Epithelial cell of esophagus (primary cell): ENCODE measurements at places on chromosomes 6 and 20.

DNA sequence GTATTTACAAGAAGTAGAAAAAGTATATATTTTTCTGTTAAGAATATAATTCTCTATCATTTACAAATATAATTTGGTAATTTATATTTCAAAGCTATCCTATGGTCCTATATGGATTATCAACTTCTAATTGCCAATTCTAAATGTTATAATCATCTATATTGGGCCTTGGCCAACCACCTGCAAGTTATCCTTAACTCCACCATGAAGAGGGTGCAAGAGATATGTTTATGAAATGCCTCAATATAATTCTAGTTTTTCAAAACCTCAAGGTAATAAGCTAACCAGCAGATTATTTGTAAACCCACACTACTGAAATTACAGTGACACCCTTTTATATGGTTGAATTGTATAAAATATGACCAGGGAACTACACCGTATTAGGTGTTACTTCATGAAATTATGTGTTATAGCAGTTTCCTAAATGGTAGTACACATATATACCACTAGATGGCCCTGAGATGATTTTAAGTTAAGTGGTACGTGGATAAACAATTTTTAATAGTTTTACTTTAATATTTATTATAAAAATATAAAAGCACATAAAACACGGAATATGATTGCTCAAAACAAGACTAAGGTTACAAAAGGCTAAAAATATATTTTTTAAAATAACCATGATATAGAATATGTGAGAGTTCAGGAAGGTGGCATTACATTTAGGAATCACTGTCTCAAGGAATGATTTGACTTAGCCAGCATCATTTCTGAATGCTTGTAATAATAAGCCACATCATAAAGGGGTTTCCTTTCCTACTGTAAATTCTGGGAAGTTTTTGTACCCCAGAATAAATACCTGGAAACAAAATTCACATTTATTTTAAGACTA is 9.8 kb upstream of the PNISR start:
- peak; percentile 47 for DNase-seq

DNA sequence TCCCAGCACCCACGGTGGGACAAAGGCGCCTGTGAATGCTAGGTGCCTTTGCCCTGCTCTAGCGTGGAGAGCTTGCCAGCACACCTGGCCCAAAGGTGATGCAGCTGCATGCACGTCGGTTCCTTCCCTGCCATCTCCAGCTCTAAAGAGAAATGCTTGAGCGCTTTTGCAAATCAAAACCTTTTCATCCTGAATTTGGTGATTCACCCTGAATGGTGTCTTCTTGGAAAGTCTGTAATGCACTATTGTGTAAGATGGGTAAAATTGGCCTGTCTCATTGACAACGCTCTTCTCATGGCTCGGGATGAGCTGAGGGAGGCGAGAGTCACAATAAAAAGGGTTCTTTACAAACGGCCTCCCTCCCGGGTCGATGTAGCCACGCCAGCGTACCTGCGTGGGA is 103.1 kb upstream of the ID4 start:
- peak; percentile 59 for DNase-seq

DNA sequence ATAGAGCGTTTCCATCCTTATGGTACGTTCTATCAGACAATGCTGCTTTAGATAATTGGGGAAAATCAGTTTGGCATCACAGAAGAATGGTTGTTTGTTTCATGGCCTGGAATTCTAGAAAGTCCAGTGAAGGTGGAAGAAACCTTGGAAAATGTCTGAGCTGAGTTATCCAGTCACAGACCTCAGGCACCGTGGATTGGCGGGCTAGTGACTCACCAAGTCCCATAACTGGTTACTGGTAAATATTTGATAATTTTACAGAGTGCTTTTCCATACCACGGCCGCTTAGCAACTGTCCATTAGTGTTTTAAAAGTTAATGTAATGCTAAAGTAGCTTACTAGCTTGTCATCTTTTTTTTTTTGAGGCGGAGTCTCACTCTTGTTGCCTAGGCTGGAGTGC is 99.4 kb downstream of the SLC35B3 start:
- DNase-seq, result peak; percentile 8

GRCh38 chr6:21603082-21603952 is 9.8 kb downstream of the SOX4 start:
- DNase-seq, result no peak

- peak; percentile 84 for DNase-seq
These were observed 11.5 kb upstream of the MEP1A start for GRCh38 chr6:46781478-46782378.

DNA sequence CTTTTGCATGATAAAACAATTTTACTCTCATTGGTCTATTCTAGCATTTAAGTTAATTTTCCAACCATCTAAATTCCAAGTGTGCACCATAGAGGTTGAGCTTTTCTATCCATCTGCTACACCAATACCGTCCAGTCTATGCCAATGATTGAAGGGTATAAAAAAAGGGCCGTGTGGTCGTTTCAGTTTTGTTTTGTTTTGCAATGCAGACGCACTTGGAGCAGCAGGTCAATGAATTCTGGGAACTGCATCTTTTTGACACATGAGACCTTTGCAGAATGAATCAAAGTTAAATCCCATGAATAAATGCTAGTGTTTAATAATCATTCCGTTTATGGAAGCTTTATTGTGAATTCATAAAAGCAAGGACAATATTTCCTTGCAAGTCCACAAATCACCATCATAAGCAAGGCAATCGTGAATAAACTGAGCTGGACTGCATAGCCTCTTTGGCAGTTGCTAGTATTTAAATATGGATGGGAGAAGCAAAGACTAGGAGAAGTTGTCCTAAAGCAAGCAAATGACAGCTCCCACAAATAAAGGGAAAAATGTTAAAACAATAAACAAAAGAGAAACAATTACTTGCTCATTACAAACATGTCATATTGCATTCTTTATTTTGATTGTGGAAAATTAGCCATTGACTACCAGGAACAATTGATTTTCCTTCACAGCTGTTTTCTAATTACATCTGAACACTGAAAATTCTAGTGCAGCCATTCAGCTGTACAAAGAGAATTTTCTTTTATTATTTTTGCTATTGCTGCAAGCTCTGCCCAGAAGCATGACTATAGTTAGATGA is 649.7 kb upstream of the GJE1 start:
- no peak for DNase-seq

- no peak for DNase-seq
These were observed 16.1 kb upstream of the SERPINB1 start for GRCh38 chr6:2857580-2858337.

- DNase-seq, result no peak
These were observed 9.9 kb downstream of the SERPINB6 start for GRCh38 chr6:2961506-2961905.

GRCh38 chr6:7154341-7155139 is 46.8 kb downstream of the RREB1 start:
- DNase-seq, result no peak

DNA sequence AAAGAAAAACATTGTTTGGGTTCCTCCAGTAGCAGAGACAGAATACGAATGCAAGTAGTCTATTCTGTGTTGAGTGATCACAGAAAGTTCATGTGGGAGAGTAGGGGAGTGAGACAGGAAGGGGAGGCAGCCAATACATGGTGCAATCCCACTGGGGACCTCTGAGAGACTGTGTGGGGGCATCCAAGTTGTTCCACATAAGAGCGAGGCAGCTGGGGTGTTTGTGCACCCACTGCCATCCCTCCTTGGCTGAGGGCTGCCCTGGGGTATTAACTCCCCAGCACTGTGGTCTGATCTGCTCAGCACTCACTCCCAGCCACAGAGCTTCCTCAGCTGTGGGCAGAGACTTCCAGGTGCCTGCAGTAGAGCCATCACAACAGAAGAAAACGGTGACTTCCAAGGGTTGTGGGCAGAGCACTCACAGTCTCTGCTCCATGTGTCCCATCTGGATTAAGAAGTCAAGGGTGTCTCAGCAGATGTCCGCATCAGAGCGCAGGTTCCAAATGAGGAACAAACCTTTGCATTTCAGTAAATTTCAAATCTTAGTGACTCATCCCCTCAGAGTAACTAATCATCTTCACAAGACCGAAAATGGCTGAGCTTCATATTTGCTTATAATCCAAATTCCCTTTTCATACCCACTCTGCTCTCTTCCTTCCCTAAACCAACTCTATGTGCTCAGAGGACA is 101.9 kb upstream of the NAA20 start:
- DNase-seq, result no peak

- DNase-seq, result peak; percentile 73
These were observed 12.5 kb downstream of the SESN1 start for GRCh38 chr6:109082188-109082577.

GRCh38 chr20:64082126-64082731 is 2.0 kb downstream of the LKAAEAR1 start:
- DNase-seq, result no peak

- DNase-seq, result no peak
These were observed 134.2 kb upstream of the IFNGR1 start for GRCh38 chr6:137353346-137353745.

DNA sequence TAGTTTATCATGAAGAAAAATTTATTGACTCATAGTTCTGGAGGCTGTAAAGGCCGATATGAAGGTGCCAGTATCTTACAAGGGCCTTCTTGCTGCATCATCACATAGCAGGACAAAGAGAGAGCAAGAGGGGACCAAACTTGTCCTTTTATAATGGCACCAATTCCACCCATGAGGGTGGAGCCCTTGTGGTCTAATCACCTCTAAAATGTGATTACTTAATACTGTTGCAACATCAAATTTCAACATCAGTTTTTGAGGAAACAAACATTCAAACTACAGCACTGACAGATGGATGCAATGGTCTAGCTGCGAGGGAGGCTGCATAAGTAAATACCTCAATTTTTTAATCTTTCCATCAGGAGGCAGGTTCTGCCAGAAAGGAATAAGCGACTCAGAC is 76.7 kb upstream of the LAMA2 start:
- DNase-seq, result peak; percentile 68

DNA sequence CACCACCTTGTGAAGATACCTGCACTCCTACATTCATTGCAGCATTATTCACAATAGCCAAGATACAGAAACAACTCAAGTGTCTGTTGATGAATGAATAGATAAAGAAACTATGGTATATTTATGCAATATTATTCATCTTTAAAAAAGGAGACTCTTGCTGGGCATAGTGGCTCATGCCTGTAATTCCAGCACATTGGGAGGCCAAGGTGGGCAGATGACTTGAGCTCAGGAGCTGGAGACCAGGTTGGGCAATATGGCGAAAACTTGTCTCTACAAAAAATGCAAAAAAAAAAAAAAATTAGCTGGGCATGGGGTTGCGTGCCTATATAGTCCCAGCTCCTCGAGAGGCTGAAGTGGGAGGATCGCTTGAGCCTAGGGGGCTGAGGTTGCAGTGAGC is 119.8 kb downstream of the GJA1 start:
- DNase-seq, result no peak

DNA sequence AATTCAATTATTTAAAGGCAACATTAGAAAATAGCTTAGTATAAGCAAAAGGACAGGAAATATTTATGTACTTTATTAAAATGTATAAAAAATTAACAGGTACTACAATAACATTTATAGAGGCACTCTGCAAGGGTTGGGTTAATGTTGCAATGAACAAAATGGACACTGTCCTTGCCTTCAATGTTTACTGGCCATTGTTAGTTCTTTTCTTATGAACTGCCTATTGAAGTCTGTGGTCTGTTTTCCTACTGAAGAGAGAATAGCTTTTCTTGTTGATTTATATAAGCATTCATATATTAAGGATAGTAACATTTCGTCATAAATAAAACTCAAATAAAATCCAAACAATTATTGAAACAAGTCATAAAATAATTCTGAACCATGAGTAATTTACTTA is 135.3 kb upstream of the BEND6 start:
- DNase-seq, result no peak

- DNase-seq, result no peak
These were observed 11.2 kb upstream of the NCOA5 start for GRCh38 chr20:46100988-46101387.

- no peak for DNase-seq
These were observed 43.2 kb upstream of the OGFRL1 start for GRCh38 chr6:71245265-71246049.

DNA sequence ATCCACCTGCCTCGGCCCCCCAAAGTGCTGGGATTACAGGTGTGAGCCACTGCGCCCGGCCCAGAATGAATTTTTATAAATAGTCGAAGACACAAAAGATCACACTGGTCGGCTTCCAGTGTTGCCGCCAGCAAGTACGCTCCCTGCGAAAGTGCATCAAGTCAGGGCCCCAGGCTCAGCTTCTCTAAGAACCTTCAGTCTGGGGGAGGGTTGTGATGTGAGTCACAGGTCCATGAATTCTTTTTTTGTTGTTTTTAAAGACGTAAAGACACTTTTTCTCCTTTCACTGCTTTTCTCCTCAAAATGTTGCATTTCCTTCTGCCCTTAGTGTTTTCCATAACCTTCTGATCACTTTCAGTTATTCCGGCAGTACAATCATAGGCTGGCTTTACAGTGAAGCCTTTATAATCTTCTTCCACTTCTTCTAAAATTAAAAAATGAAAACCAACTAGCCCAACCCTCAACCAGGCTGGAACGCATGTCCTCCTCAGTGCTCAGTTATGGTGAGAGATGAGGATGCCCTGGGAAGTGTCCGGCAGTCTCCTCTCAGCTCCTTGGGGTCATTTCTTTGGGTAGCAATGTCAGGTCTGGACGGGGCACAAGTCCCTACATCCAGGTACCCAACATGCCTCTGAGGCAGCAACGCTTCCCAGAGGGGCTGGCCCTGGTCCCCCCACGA is 66.6 kb downstream of the CSE1L start:
- no peak for DNase-seq

GRCh38 chr6:116300566-116300965 is 20.8 kb upstream of the TSPYL1 start:
- no peak for DNase-seq
